ENCODE measurements at places on chromosomes 7 and 10.

DNA sequence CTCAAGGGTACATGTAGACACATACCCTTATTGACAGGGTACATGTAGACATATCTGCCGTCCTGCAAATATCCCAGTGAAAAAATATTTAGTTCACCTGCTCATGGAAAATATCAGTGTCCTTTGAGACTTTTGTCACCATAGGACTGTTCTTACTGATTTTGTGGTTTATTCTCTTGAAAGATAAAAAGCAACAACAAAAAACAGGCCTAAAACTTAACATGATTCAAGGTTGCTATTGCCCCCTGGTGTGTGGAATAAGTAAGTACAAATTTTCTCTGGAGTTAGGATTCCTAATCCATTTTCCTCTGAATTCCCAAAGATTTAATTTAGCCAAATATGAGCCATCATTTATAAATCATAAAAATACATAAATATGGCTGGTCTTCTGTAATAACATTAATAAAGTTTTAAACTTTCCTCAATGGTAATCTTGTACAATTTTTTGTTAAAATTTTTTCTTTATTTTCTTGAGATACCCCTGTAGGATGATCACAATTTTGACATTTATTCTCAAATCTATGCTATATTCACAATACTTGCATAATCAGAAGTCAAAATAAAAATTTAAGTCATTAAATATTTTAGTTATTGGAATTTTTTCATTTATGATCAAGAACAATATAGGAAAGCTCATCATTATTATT is 741.4 kb upstream of the POT1 start:
- no peak for DNase-seq

- DNase-seq = no peak
Measured at GRCh38 chr7:36430186-36430585, 40.5 kb downstream of the ANLN start.

DNA sequence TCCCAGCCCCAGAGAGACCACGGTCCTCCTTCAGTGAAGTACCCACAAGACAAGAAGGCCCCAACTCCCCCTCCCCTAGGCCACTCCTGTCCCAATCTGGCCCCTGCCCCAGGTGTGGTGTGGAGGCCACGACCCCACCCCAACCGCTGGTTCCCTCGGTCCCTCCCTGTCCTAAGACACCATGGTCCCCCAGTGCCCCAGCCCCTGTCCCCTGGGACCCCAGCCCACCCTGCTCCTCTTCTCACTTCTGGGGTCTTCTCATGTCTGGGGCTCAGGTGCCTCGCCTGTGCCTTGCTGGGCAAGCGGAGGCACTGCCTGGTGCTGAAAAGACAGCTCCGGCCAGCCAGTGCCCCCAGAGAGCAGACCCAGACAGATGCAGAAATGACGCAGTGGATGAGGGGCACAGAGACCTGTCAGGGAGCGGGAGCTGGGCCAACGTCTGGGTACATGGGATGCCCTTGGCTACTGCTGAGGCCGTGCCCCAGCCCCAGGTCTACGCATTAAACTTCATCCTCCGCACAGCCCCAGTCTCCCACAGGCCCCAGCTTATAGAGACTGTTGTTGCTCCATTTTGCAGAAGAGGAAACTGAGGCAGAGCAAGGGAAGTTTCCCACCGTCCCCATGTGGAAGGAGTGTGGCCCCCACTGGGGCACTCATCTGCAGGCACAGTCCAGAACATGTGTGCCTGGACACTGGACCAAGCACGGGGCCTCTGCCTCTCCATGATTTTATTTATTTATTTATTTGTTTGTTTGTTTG is 14.8 kb downstream of the GRIFIN start:
- no peak for DNase-seq

- no peak for DNase-seq
Measured at GRCh38 chr10:34707656-34708055, 107.4 kb downstream of the PARD3 start.

GRCh38 chr7:140542228-140542603 is 62.9 kb upstream of the MKRN1 start:
- DNase-seq = no peak

- DNase-seq = no peak
Measured at GRCh38 chr10:34576797-34577196, 238.3 kb downstream of the PARD3 start.

Data from stimulated activated CD8-positive, alpha-beta memory T cell treated with anti-CD3 and anti-CD28 coated beads, Interleukin-7, amount 100 ng/mL, for 1 hour (primary cell).